Activated CD8-positive, alpha-beta T cell treated with anti-CD3 and anti-CD28 coated beads for 36 hours (primary cell): ENCODE measurements at places on chromosomes 4 and X.

DNA sequence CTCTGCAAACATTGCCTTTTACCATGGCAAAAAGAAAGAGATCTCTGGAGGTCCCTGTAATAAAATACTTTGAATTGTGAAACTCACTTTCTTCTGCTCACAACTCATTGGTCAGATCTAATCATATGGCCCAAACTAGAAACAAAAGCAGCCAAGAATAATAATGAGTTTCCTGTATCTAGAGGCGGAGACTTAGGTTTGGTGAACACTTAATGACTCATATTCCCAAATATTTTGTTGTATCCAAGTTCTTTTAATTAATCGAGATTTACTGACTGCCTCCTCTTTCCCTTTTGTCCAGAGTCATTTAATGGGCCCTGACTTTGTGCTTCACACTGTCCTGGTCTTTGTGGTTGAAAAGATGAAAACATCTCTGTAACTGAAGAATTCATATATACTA, 190.6 kb downstream of the CCSER1 start:
- DNase-seq = no peak

DNA sequence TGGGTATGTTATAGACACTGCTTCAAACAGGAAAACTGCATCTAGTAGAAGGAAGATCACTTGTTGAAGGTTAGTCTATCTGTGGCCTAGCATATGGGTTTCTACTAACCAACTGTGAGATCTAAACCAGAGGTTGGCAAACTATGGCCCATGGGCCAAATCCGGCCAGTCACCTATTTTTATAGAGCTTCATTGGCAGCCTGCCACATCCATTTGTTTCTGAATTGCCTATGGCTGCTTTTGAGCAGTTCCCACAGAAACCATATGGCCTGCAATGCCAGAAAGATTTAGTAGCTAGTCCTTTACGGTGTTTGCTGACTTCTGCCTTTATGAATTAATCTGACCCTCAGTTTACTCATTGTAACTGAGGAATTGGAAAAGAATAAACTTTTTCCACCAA, 71.1 kb downstream of the MID1 start:
- DNase-seq = no peak

DNA sequence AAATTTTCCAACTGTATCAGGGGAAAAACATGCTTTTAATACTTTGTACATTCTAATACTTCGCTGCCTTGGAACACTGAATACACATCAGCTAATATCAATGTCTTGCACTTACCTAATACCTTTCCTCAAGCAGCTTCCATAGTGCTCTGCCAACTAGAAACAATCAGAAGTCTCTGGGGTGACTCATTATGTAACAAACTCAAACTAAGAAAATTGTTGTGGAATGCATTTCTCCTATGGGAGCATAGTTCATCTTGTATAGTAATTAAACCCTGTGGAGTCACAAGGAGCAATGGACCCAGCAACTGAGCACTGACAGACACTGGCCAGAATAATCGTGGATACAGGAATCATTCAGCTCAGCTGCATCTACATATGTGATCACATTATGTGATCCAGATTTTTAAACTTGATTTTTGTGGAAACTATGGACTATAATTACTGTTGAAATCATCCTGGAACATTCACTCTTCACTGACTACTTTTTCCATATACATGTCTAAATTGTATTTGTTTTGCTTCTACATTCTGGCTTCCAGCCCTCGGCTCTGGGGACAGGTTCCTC, 496.9 kb downstream of the TMA16 start:
- DNase-seq = no peak

DNA sequence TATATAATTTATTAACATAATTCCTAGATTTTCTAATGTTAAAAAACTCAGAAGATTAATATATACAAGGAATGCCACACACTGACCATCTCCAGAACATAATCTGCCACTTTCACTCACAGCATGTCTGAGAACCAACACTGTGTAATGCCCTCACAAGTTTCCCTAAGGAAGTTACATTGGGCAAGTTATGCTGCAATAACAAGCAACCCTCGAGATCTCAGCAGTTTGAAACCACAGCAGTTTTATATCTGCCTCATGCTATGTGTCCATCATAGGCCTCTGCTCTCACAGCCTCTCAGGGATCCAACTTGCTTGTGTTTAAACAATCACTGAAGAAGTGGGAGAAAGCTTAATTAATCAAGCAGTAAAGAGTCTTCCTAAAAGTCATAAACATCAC, 250.0 kb upstream of the SLC7A11 start:
- DNase-seq = no peak

DNA sequence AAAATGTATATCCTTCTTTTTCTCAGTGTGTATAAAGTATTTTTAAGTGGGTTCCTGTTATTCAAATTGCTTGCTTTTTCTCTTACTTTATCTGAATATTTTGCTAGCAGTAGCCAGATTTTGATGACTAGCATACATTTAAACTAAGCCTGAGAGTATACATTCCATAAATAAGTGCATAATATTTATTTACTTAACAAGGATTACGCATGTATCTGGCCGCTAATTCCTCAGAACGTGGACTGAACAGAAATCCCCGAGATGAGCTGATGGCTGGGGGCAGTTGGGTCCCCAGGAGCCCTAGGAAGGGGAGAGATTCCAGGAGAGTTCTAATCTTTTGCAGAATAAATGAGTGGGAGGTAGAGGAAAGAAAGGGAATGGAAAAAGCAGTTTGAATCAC, 91.0 kb downstream of the PHOX2B start:
- DNase-seq = no peak

DNA sequence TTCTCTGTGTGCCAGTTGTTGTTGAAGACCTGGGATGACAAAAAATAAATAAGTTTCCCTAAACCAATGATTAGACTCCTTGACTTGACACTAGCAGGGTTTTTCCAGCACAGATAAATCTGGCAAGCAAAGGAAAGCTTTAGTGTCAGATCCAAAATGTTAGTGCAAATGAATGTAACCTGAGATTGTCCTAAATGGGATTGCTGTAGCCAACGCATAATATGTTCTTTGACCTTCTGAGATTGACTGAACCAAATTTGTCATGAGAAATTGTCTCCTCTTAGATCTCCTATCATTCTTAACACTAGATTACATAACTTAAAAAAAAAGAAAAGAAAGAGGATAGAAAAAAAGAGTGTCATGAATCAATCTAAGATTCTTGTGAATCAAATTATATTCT, 196.5 kb downstream of the RELL1 start:
- no peak for DNase-seq

GRCh38 chr4:68858039-68858438, 42.2 kb downstream of the UGT2B10 start:
- DNase-seq = no peak

DNA sequence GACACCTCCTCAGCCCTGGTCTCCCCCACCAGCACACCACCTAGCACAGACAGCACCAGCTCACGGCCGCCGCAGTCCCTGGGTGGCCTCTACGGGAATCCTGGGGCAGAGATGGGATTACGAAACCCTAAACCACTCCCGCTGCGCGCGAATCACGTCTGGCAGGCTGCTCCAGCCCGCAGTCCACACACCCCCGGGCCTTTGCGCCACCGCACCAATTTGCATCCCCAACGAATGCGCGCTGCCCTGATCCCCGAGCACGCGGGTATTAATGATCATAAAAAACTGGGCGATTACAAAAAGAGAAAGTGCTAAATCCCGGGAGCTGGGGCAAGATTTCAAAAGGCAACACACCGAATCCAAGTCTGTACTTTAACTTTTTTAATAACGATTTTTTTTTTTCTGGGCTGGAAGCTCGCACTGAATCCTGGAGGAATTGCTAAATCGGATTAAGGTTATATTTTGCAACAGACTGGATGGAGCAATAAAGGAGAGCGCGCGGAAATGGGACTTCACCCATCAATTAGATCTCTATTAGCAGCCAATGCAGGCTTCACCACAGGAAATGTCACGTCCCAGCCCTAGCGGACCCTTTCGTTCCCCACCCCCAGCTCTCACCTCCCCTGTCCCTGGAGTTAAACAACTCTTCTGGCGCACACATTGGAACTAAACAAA, 69.8 kb upstream of the TMEM33 start:
- DNase-seq = no peak

DNA sequence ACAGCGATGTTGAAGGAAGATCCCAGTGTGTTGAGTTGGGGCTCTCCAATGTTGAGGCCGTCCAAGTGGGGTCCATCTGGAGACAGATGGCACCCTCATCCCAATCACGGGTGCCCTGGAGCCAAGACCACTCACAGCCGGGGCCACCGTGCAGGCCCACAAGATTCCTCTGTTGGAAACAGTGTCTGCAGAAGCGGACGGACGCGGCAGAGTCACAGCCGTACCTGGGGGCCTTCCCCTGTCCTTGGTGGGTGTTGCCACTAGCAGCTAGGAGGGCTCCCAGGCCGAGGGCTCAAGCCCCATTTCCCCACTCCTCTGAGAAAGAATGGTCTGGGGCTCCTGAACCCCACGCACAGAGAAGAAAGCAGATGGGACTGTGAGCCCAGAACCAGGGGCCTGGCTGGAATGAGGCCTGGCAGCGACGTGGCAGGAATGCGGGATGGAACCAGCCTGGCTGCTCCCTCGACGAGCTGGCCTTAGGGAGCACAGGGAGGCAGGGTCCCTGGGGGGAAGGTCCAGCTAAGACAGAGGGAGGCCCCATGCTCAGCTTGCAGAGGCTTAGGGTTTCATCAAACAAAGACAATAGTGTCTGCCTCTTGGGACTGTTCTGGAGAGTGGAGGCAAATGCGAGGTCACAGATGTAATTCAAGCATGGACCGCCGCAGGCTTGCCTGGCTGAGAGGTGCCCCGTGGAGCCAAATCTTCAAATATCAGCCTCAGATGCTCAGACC, 228.9 kb downstream of the AFAP1 start:
- no peak for DNase-seq

DNA sequence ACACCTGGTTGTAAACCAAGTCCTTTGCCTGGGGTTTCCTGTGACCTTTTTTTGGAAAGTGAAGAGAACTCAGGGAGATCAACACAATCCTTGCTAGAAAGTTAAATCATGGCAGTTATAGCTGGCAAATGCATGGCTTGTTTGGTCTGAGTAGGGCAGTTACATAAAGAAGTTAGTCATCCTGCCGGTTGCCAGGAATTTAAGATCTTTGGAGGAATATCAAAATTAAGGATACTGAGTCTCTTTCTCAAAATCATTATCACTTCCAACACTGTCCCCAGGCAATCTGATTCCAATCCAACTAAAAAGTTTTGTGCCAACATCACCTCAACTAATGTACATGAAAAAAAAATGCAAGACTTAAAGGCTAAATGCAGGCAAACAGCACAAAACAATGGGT, 40.3 kb downstream of the C4orf54 start:
- DNase-seq = no peak

- DNase-seq = no peak
Observed at GRCh38 chrX:112941209-112941837, 100.7 kb upstream of the AMOT start.
